HFF-Myc (cell line): ENCODE measurements at places on chromosomes 13 and 19.

DNA sequence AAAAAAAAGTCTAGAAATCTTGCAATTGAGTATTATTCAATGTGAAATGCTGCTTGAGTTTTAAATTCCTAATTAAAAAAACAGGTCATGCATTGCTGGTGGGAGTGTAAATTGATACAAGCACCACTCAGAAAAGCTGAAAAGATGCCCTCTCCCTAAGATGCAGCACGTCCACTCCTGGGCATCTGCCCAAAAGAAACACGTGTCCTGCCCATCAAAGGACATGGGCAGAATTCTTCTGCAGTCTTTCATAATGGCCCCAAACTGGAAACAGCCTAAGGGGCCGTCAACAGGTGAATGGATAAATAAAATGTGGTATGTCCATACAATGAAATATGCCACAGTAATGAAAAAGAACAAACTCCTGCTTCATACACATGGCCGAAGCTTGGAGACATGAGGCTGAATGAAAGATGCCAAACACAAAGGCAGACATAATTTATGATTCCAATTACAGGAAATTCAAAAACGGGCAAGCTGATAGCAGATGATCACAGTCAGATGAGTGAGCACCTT lies 7.8 kb downstream of the POU2F2 start:
- DNase-seq, result no peak

DNA sequence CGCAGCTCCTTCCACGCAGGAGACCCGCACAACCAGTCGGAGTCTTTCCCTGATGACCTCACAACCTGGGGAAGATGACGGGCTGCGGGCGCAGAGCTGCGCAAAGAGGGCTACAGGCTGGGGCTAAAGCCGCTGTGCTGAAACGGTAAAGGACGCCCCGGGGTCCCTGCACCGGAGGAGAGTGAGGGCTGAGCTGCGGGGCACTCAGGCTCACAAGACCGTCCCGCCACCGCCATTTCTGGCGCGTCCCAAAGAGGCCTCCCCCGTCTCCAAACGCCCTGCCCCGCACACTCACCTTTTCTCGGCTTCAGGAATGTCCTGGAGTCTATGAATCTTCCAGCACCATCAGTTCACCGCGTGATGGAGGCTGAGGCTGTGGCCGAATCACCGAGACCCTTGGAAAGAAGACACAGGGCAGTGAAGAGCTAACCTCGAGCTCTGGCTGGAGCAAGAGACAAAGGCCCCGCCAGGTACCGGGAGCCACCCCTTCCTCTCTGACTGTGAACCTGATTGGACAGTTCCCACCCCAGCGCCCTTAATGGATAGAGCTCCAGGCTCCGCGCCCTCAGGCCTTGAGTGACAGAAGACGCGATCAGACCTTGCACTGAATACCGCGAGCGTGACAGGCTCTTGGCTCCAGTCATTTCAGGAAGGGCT lies 41.8 kb upstream of the ZNF429 start:
- no peak for DNase-seq

GRCh38 chr19:50281491-50281890 lies 47.7 kb downstream of the KCNC3 start:
- no peak for DNase-seq

DNA sequence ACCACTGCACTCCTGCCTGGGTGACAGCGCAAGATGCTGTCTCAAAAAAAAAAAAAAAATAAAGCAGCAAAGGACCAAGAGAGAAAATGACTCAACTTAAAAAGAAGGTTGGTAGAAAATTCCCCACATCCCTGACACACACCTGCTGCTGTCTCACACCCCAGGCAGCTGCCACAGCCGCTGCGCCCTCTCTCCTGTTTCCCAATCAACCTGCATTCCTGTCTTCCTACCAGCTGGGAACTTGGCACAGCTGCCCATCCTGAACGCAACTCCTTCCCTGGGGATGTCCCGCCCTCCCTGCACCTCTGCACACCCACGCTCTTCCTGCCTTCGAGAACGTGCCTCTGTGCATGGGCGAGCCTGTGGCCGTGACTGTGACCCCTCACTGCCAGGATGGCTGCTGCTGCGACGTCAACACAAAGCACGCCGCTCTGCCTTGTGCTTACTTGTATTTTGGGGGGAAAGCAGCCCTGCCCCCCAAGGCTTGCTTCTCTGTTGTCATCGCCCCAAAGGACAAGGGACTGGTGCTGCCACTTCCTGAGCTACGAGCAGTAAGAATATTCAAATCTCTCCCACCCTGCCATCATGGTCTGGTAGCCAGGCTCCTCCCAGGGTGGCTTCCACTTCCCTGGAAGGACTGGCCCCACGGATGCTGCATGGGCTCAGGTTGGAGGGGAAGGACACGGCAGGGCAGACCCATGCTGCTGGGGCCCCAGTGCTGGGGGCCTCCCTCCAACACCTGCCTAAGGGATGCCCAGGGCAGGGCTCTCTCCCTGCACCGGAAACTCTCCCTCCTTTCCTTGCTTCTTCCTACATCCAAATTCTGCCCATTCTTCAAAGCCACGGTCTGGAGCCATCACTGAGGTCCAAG lies 20.7 kb downstream of the SH3GL1 start:
- no peak for DNase-seq

DNA sequence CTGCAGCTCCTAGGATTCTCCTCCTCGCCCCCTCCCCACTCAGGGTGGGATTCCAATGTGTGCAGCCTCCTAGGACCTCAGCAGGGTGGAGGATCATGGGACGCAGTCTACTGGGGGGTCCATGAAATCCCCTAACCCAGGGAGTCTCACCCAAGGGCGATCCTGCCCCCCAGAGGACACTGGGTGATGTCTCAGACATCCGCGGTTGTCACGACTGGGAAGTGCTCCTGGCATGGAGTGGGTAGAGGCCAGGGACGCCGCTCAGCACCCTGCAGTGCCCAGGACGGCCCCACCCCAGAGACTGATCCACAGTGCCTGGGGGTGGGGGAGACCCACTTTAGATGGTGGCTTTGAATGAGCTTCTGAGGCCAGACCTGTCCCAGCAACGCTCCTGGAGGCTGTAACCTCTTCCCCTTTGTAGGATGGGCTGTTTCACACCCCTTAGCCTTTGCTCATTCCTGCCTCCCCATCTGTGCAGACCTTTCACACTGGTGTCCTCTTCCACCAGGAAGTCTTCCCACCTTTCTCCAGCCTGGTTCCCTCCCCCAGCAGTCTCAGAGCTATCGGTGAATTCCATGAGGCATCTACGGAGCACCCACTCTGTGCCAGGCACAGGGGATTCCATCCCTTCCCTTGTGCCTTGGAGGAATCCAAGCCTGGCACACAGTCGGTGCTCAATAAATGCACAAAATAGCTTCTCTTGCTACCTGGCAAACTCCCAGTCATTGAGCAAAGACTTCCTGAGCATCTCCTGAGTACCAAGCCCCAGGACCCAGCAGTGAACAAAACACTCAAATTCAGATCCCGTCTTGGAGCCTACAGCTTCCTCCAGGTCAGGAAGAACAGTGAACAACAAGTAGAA lies 10.5 kb downstream of the SMIM24 start:
- DNase-seq, result no peak

- no peak for DNase-seq
These were observed 382 bp downstream of the ZNF77 start for GRCh38 chr19:2944403-2944774.

- no peak for DNase-seq
These were observed 42.5 kb upstream of the SCEL start for GRCh38 chr13:77492982-77493381.

DNA sequence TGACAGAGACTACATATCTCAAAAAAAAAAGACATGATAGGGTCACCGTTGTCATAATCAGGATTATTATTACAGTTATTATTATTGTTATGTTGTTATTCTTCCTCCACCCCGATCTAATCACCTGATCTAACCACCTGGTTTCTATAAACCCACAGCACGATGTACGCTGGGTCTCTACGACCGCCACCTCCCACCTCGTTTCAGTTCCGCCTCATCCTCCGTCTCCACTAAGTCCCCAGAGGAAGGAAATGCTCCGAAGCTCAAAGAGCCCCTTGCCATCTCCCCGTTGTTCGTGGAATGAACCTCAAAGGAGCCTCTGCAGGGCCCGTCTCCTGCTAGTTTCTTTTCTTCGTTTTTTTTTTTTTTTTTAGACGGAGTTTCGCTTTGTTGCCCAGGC lies 15.9 kb upstream of the MEIS3 start:
- no peak for DNase-seq

DNA sequence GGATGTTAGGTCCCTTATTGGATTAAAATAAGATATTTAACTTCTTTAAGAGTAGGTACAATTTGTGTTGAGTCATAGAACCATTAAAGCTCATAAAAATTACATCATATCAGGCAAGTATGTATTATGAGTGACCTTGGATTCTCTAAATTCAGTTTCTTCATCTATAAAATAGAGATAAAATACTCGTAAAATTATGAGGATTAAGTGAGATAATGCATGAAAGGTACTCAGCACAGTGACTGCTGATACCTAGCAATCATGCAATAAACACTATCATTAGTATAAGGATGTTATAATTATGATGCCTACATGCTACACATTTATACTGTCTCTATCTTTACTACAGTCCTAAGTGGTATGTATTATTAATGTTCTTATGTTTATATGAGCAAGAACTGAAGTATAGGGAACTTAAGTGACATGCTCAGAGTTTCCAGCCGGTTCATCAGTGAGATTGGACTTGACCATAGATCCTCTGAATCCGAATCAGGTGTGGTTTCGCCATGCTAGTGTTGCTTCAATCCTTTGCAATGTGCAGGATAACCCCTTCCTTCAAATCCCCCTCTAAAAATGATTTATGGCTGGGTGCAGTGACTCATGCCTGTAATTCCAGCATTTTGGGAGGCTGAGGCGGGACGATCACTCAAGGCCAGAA lies 22.9 kb upstream of the FRY start:
- no peak for DNase-seq

GRCh38 chr19:41887711-41888382 lies 4.9 kb downstream of the ARHGEF1 start:
- no peak for DNase-seq

DNA sequence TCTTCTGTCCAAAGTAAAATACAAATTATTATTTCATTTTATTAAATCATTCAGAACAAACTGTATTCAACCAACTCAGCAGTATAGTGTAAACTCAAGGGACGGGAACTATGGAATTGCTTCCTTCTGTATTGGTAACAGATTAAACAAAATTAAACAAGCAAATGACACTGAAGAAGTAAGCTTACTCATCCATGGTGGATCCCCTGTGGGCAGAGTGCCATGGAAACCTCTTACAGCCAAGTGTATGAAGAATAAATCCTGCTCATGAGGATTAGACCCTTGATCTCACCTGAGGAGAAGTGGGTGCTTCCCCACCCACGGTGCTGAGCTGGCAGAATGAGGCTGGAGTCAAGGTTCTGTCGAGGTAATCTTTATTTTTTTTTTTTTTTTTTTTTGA lies 18.0 kb upstream of the RFXAP start:
- no peak for DNase-seq

DNA sequence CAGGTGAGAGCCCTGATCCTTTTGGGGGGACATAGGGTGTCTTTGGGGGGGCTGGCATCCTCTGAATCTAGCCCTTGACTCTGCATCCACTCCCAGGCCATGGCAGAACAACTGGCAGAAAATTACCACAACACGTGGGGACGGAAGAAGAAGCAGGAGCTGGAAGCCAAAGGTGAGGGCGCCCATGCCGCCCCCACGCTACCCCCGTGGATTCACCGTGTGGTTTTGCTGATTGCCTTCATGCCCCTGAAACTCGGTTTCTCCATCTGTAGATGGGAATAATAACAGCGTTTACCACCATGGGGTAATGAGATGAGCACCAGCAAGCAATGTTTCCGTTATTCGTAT lies 72.9 kb downstream of the RYR1 start:
- DNase-seq, result no peak

DNA sequence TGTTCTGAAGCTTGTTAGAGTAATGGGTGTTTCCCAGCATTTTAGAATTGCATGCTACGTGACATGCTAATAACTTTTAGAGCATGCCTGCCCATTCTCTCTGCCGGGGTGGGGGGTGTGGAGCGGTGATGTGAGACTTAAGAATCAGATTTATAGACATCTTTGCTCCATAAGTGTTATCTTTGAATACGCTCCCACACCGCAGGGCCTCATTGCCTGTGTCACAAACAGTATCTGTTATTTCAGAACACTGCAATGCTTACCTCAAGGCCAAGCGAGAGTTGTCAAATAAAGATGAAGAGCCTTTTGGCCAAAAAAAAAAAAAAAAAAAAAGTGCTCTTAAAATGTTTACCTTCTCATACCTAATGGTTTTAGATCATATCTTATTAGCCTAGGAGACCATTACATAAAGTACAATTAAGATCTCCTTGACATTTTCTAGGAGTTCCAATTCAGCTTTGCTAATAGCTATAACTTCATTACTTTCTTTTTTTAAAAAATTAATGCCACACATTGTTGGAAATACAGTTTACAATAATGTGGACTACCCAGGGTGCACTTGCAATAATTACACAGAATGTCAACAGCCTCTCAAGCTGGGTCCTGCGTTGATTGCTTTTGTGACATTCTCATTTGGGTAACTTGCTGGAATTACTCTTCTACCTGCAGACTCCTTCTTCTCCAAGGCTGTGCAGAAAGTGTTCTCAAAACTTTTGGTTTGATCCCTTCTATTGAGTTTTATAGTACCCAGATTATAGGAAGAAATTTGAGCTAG lies 525.3 kb downstream of the KLF12 start:
- no peak for DNase-seq

DNA sequence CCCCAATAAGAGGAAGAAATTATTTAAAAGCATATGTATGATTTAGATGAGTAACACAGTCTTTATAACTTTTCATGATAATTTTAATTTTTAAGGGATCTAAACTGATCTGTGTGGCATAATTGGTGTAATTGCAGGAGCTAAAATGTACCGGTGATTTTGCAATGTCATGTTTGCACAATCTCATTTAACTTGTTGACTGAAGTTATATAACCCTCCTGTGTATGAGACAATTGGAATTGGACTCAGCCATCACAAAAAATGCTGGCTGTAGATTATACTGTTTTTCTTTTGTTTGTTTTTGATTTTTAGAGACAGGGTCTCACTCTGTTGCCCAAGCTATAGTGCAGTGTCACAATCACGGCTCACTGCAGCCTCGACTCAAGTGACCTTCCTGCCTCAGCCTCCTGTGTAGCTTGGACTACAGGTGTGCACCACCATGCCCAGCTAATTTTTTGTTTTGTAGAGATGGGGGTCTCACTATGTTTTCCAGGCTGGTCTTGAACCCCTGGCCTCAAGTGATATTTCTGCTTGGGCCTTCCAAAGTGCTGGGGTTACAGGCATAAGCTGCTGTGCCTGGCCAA lies 26.1 kb downstream of the FGF9 start:
- no peak for DNase-seq

GRCh38 chr19:33941133-33941532 lies 144.5 kb downstream of the KCTD15 start:
- DNase-seq, result no peak

DNA sequence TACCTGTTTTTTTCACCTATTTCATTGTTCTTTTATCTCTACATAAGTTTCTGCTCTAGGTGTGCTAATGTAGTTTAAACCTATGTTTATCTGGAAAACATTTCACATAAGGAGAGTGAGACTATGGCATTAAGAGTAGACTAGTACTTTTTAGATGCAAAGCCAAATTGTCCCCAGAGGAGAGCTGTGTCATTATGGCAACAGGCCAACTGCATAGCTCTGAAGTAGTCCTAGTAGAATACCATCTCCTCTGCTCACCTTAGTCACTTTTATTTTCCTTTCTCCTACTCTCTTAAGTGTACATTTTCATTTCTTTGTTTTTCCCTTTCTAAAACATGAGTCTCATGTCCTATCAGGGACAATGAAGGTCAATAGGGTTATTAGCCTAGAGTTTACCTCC lies 123.1 kb downstream of the ITGBL1 start:
- DNase-seq, result no peak
